Stimulated activated CD8-positive, alpha-beta memory T cell treated with anti-CD3 and anti-CD28 coated beads, Interleukin-4, amount 100 ng/mL, for 1 hour (primary cell): ENCODE measurements at places on chromosomes 1 and 21.

DNA sequence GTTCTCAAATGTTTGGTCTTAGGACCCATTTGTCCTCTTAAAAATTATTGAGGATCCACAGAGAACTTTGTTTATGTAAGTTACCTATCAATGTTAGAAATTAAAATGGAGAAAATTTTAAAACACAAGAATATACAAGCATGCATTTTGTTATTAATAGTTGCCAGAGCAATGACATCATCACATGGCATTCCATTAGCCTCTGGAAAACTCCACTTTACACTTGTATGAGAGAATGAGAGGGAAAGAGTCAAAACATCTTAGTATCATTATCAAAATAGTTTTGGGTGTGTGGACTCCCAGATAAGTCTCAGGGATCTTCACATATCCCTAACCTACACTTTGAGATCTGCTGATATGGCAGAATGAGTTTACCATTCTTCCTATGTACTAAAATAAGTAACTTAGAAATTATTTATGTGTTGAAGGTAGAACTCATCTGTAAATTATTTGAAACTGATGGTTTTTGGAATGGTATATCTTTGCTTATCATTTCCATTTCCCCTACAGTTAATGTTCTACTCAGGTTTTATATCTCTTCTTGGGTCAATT, 48.8 kb downstream of the RNF220 start:
- no peak for DNase-seq

DNA sequence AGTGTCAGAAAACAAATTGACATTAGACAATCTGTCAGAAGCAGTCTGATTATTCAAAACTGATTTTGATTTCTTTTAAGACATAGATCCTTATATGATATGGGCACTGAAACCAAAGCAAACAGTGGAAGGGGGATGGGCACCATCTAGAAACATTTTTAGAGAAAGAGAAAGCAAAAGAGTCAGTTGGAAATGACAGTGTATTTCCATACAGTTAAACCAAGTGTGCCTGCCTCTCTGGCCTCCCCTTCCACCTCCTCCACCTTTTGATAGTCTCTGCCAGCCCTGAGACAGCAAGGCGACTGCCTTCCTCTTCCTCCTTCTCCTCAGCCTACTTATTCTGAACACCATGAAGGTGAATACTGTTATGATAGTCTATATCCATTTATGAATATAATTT, 949.7 kb downstream of the AMY1C start:
- no peak for DNase-seq

GRCh38 chr1:241994171-241994570, 4.7 kb downstream of the MAP1LC3C start:
- DNase-seq = no peak

- no peak for DNase-seq
Measured at GRCh38 chr1:49111931-49112330, 335.2 kb upstream of the BEND5 start.

DNA sequence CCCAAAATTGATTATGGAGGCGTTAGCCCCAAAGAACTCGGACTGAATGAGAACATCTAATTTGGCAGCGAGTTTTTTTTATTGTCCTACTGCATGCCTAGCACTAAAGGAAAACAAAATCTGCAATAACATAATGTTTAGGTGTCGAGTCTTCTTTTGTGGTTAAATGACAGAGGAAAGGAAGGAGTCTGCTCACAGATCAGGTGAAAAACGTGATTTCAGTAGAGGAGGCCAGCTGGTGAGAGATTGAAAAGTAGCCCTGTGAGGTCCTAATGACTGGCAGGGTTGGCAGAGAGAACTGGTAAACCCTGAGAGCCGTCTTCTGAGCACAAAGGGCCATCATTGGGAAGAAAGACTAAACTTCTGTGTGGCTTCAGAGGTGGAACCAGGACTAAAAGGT, 24.2 kb downstream of the WDTC1 start:
- no peak for DNase-seq

- no peak for DNase-seq
Measured at GRCh38 chr1:40299366-40300248, 17.5 kb downstream of the COL9A2 start.

GRCh38 chr1:211724687-211725196, 49.3 kb upstream of the NEK2 start:
- DNase-seq = no peak

DNA sequence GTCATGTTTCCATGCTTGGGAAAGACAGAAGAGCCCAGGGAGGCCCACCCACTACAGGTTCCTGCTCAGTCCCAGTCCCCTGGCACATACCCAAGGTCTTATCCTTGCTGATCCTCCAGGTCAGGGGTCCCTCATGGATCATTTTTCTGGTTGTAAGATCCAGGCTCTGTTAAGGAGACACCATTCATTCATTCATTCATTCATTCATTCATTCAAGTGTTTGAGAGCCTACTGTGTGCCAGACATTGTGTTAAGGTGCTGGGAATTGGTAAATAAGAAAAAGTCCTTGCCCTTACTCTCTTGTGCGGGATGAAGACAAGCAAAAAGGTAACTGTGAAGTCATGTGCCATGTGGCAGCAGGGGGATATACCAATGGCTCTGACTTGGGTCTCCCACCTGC, 23.8 kb downstream of the LRRC71 start:
- no peak for DNase-seq

DNA sequence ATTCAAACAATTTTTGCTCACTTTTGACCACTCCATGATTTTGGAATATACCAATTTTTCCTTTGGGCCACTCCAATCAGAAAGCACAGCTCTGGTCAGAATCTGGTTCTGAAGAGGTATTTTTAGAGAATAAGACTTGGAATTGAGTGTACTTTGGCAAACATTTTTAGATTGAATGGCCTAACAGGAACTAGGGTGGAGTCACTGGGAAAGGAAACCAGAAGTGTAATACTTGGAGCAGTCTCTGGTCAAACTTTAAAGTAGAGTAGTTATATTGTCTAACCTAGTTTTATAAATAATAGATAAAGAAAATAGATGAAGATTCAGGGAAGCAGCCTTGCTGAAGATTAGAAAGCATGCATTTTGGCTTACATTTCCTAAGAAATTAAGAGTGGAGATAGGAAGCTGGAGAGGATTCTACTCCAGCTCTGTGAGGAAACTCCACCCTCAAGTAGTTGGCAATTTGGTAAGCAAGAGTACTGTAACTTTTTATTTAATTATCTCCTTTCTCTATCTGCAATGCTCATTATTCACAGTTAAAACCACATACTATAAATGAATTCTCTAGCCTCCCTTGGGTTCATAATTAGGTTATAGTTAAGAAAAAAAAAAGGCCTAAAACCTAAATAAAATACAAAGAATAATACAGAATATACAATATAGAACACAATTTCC, 15.8 kb downstream of the STIL start:
- no peak for DNase-seq

DNA sequence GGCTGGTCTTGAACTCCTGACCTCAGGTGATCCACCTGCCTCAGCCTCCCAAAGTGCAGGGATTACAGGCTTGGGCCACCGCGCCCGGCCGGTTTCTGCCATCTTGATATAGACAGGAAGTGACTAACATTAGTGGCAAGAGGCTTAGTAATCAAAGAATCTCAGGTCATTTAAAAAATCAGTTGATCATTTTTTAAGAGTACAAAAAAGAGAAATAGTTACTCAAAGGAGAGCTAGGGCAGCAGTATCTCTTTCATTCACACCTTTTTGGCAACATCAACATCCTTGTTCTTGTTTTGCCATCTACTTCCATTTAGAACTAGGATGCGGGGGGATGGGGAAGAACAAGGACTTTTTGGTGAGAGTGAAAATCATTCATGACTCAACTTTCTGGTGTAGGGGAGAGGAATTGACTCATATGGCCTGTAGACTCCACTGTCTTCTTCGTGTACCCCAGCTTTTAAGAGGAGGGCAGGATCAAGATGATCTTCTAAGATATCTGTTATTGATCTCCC, 8.8 kb downstream of the FCRLB start:
- DNase-seq = no peak

DNA sequence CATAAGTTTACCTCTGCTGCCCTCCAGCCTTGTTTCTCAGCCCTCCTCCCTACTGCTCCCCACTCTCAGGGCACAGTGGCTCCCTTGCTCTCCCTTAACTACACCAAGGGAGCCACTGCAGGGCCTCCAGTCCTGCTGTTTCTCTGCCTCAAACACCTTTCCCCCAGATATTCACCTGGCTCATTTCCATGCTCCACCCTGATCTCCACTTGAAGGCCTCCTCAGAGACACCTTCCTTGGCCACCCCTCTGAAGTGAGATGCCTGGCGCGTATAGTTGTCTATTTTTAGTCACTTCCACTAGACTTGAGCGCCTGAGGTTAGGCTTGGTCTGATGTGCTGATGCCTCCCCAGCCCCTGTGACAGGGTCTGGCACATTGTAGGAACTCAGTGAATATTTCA, 34.9 kb downstream of the SEC16B start:
- no peak for DNase-seq

- DNase-seq = no peak
Measured at GRCh38 chr1:51667561-51667960, 50.7 kb downstream of the OSBPL9 start.

GRCh38 chr1:173682184-173682583, 12.5 kb upstream of the ANKRD45 start:
- no peak for DNase-seq

DNA sequence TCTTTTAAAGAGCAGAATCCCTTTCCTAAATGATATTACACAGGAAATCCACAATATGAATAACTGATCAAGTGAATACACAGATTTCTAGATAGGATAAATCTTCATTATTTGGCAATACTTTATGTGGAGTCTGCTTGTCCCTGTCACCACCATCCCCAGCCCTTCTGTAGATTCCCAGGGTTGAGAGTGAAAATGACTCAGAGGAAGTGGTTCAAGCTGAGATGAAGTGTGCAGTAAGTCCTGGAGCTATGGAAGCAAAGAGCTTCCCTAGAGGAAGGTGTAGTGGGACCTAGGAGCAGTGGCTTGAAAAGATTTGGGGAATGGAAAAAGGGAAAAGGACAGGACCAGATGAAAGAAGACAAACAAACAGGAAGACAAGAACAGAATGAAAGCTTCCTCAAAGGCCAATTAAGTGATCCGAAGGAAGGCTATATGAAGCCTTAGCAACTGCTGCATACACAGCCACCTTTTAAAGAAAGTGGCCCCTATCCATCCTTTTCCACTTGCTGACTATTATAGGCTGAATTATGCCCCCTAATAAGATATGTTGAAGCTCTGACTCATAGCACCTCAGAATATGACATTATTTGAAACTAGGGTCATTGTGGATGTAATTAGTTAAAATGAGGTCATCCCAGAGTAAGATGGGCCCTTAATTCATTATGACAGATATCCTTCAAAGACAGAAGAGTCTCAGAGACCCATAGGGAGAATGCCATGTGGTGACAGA, 96.5 kb upstream of the CAMK1G start:
- no peak for DNase-seq

- no peak for DNase-seq
Measured at GRCh38 chr1:209456878-209457277, 126.6 kb upstream of the CAMK1G start.

DNA sequence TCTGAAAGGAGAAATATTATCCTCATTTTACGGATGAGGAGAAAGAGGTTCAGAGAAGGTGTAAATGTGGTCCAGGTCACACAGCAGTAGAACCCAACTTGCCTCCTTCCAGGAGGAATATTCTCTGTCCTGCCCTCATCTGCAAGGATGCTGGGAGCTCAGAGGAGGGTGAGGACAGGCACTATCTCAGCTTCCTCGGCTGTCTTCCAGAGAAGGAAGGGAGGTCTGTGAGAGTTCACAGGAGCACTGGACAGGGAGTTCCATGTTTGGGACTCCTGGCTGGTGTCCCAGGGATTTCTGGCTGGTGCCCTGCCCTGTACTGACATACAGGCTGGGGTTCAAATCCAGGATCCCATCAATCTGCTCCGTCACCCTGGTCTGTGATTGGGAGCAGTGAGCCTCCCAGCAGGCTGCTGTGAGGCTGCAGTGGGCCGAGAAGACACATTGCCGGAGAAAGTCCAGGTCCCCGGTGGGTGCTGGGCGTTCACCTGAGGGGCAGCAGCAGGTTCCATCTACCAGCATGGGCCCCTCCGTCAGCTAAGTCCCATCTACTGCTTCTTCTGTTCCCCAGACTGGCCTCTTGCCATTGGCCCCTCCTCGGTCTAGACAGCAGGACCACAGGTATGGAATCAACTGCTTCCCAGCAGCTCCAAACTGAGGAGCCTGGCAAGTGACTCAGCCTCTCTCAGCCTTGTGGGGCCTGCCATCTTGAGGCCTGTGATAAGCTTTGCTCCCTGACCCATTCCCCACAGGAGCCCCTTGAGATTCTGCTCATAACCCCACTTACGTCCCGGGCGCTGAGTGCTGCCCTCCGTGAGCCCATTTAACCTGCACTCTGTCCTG, 8.5 kb upstream of the BSND start:
- no peak for DNase-seq

DNA sequence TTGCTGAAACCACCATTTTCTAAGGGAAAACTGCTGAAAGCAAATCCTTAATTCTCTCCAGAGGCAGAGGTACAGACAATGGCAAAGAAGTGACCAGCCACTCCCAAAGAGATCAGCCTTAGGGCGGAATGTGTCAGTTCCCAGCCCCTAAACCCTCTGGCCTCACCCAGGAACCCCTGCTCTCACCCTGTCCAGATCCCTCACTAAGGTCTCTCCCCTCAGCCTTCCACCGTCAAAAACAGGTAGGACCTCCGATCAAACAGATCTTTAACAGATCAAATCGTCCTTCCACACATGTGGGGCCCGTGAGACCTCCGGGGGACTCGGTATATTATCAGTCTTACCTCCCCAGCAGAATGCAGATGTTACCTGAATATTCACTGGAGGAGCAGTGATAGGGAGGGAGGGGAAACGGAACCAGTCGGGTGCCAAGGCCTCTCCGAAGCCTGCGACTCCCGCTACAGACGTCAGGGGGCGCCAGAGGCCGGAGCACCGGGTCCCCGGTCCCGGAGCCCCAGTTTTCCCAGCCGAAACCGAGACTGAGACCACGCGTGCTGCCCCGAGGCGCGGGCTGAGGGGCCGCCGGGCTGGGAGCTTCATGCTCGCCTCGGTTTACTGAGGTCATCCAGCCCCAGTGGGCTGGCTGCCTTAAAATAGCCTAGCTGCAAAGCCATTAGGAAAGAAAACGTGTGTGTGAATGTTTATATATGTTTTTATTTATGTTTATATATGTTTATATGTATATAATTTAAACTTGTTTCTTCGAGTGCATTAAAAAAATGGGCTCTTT, 23.6 kb downstream of the GPA33 start:
- DNase-seq = peak; percentile 72

- no peak for DNase-seq
Measured at GRCh38 chr1:111599781-111600693, 19.6 kb upstream of the RAP1A start.

DNA sequence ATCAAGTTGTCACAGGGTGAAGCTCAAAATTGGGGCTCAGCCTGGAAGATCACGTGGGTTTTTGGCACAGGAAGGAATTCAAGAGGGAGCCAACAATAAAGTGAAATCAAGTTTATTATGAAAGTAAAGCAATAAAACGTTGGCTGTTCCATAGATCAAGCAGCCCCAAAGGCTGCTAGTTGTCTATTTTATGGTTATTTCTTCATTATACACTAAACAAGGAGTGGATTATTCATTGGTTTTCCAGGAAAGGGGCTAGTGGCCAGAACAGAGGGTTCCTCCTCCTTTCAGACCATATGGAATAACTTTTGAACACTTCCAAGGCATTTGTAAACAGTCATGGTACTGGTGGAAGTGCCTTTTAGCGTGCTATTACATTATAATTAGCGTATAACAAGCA, 723.5 kb upstream of the ADAMTS5 start:
- DNase-seq = no peak
